ENCODE measurements at places on chromosomes 6 and 20.

GRCh38 chr6:45486736-45487135 is 109.0 kb upstream of the SUPT3H start:
- DNase-seq, result no peak

DNA sequence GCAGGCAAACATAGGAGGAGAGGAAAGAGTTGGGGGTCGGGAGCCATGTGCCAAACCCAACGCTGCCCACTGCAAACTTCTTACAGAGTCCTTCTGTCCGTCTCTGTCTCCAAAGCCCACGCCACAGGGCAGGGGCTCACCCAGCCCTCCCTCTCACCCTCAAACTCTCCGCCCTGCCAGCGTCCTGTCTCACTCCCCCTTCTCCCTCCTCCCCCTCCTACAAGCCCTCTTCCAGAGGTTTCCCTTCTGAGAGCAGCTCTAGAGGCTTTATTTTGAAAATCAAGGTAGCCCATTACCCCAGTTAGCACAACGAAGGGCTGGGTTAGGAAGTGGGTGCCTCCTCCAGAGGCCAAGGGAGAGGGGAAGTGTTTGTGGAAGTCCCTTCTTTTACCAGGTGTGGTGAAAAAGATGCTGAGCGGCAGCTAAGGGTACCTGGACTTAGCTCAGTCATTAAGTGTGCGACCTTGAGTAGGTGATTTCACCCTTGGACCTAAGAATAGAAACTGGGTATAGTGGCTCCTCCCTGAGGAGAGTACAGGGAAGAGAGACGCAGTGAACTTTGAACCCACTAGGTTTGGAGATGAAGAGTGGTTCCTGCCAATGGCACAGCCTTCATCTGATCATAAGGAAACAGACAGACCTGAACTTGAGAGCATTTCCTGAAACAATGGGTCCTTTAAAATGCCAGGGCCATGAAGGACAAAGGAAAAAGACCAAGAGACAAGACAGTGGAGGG is 123.8 kb downstream of the BANF2 start:
- no peak for DNase-seq

GRCh38 chr20:61576372-61576771 is 324.3 kb downstream of the CDH4 start:
- no peak for DNase-seq

GRCh38 chr20:32252189-32252588 is 25.3 kb upstream of the KIF3B start:
- DNase-seq, result no peak

- no peak for DNase-seq
Measured at GRCh38 chr6:40936818-40937251, 102.2 kb downstream of the UNC5CL start.

DNA sequence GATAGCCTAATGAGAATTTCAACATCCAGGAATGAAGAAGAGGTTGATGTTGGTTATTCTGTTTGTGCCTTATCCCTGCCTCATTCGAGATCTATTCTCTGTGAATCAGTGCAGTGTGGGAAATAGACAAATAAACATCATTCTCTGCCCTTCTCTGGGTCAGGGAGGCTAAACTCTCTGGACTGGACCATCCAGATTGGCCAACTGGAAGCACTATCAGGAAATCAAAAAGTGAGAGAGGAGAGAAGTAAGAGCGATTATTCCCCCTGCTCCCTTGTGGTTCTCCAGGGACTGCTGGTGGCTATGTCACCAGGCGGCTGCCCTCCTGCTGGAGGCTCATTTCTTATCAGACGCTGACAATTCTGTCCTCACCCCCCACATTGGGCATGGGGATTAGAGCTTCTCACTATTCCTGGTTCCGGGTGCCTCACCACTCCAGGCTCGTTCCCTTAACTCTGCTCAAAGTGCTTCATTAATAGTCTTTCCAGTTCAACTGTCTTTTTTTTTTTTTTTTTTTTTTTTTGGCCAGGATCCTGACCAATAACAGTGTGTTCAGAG is 201.7 kb upstream of the RREB1 start:
- DNase-seq, result no peak

GRCh38 chr6:167306401-167306998 is 15.4 kb downstream of the UNC93A start:
- DNase-seq, result no peak

GRCh38 chr20:4925842-4926530 is 75.3 kb downstream of the SLC23A2 start:
- peak; percentile 34 for DNase-seq

GRCh38 chr6:54992789-54993188 is 146.2 kb downstream of the FAM83B start:
- DNase-seq, result no peak

DNA sequence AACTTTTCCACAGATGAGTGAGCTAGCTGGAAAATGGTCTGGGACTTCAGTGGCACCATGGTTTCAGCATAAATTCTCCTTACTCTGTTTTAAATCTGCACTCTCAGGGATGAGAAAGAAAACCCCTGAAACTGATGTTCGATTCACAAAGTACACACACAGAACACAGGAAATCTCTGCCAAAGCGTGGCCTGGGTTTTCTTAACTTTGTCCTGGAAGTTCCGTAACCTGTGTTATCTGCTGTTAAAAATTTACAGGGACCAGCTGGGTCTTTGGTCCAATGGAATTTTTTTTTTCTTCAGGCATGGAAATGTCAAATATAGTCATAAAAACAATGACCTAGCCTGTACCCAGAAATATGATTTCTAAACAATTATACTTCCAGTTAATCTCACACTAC is 7.3 kb downstream of the SCML4 start:
- no peak for DNase-seq

GRCh38 chr20:2145376-2145775 is 43.7 kb downstream of the STK35 start:
- DNase-seq, result no peak

DNA sequence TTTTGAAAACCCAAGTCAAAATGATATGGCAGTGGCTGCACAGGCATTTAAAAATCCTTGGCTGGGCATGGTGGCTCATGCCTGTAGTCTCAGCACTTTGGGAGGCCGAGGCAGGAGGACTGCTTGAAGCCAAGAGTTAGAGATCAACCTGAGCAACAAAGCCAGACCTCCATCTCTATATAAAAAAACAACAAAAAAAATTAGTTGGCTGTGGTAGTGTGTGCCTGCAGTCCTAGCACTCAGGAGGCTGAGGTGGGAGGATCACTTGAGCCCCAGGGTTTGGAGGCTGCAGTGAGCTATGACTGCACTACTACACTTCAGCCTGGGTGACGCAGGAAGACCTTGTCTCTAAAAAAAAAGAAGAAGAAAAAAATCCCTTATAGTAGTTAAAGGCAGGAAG is 142.9 kb downstream of the MYB start:
- no peak for DNase-seq

DNA sequence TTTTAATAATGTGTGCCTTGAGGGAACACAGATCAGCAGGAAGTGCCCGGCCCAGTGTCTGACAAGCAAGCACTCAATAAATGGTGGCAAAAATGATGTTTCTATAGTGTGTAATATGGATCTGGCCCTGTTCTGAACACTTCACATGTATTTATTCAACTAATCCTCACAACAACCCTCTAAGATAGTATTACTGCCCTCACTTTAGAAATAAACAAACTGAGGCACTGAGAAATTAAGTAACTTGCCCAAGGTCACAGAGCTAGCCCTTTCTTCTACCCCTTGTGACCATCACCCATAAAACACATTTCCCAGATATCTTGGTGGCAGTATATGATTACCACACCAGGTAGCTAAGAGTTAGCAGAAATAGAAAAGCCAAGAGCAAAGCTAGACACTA is 12.8 kb upstream of the MTFR2 start:
- no peak for DNase-seq

GRCh38 chr6:129191235-129191634 is 308.3 kb downstream of the LAMA2 start:
- no peak for DNase-seq

GRCh38 chr6:4884646-4885340 is 108.6 kb downstream of the CDYL start:
- no peak for DNase-seq

DNA sequence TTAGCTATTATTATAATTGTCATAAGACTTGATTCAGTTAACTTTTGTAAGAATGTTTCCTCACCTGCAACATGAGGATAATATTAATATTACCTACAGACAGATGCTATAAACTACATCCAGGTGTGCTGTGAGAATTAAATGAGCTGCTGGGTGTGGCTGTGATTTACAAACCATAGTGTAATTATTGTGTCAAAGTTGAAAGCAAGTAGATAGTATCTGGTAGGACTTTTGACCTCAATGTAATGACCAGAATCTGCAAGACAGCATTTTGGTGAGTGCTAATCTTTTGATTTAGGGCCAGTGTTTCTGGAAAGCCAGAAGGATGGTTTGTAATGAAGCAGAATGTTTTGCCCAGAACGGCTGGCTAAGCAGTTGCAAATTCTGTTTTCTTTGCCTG is 162.5 kb downstream of the TRMT11 start:
- no peak for DNase-seq

- DNase-seq, result no peak
Measured at GRCh38 chr20:235891-236290, 8.8 kb downstream of the DEFB129 start.

DNA sequence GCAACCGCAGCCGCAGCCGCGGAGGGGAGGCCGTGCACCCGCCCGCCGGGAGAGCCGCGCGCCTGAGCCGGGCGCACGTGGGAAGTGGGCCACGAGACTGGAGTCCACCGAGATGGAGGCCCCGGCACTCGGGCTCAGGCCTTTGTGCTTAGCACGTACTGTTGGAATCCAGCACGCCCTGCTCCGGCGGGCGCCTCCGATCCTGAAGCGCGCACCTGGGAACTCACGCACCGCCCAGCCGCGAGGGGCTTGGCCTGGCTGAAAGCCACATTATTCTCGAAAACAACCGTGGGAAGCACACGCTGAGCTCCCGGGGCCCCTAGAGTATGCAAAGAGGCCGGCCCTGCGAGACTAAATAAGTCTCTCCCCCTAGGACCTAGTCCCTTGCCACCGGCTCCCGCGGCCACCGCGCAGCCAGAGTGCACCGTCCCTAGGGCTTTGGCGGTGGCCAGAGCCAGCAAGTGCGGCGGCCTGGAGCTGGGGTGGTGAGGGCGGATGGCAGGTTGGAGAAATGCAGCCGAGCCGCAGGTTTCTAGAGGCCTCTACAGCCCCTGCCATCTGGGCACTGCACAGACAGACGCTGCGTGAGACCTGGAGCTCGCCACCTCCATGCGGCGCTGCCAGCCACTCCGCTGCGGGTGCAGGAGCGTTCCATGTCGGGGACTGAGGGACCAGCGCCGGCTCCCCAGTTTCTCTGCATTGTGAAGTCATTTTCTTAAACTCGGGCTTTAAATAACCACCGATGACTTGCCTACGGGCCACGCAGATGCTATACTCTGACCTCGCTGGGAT is 42.0 kb upstream of the LY86 start:
- DNase-seq, result no peak

DNA sequence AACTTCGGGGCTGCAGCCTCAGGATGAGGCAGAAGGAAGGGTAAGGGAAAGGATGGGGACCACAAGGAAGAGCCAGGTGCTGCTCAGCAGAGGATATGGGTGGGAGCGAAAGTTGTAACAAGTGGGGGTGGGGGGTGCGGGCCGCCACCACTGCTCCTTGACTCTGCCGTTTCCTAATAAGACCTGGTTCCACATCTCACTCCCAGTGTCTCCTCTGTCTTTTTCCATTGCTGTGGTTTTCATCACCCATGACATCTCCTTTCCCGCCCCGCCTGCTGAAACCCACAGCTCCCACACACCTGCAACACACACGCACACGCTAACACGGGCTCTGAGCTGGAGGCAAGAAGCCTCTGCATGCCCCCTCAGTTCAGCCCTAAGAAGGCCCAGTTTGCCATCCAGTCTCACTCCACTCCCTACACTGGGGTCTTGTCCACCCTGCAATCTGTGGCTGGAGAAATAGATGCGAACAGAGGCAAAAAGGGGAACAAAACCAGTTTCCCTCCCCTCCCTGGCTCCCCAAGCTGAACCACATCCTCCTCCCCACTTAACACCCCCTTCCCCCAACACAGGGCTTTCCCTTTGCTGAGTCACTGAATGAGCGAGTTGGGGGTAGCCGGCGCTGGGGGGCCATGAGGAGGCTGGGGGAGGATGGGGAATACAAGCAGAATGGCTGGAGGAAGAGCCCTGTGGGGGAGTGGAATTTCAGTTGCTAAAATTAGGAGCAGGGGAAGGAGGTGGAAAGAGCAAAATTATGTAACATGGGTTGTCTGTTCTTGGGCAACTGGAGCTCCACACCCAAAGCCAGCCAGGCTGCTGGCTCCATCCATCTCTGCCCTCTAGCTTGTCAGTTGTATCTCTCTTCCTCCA is 11.5 kb downstream of the NFKBIL1 start:
- no peak for DNase-seq

DNA sequence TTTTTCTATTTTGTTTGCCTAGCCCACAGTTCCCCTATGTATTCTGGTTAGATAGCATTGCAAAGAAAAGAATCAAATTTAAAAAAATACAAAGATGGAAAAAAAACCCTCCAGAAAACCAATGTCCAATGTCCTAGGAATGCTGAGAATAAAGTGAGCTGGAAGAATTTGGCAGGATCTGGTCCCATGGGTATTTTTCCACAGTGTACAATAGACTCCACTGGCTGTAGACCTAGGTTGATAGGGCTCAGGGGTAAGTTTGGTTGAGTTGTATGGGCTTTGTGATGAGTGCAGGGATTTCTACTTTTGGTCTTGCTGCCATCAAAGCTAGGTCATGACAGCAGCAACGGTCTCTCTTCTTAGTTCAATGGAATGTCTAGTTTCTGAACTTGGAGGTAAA is 41.5 kb downstream of the SLC22A2 start:
- no peak for DNase-seq

- no peak for DNase-seq
Measured at GRCh38 chr6:30463651-30464618, 25.4 kb upstream of the HLA-E start.

- no peak for DNase-seq
Measured at GRCh38 chr6:110329714-110330436, 28.3 kb downstream of the METTL24 start.

GRCh38 chr6:27617700-27618689 is 145.1 kb upstream of the ZNF184 start:
- DNase-seq, result no peak

DNA sequence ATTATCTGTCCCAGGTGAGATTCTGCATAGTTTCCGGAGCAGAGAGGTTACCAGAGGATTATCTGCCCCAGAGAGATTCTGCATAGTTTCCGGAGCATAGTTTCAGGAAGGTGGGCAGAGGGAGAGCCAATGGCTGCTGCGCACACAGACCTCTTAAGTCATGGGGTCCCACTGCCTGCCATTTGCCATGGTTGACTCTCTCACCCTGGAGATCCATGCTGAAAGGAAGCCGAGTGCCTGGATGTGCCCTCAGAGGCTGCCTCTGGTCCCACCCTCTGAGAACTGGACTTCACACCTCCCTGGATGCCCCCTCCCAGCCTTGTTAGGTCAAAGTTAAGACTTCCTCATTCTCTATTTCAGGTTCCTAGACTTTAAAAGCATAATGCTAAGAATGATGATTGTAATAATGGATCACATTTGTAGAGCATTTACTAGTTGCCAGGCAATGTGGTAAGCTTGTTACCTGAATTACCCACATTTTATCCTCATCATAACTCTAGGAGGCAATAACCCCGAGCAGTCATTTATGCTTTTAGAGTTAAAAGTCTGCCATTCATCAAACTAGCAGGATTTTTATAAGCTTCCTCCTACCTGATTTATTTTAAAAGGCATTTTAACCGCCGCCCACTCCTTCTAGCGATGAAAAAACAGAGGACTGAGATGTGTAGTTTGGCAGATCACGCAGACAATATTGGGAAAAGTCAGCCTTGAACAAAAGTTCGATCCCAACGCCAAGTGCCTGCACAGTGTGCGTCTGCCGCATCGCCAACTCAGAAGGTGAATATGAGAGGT is 11.9 kb downstream of the SERPINB9 start:
- DNase-seq, result no peak

GRCh38 chr6:133392015-133392414 is 150.9 kb downstream of the EYA4 start:
- DNase-seq, result no peak

GRCh38 chr6:37559501-37559900 is 59.8 kb upstream of the CCDC167 start:
- DNase-seq, result no peak
